Nasal cavity respiratory epithelium epithelial cell of viscerocranial mucosa (primary cell): ENCODE measurements at places on chromosomes 1 and 21. TPM values are rescaled to one million over a fixed set of nuclear protein-coding genes. Genes with fewer than 3 reads are reported as not detected.

The SERINC2 gene
- 47.8 and 182 TPM in 2 replicates for total RNA-seq

The HFM1 gene
- total RNA-seq: under 0.01 TPM in 1 of 2 replicates, not detected in the other

The ST6GALNAC3 gene
- total RNA-seq: 1.8 and 3.8 TPM in 2 replicates

The ESPN gene
- total RNA-seq: 2.4 and 43.2 TPM in 2 replicates

The IRF6 gene
- total RNA-seq: 270 and 460 TPM in 2 replicates

The C1orf115 gene
- total RNA-seq: 1.4 and 4.6 TPM in 2 replicates

The AMPD2 gene
- total RNA-seq: 19.5 and 32.0 TPM in 2 replicates

The CA6 gene
- not detected in 2 replicates for total RNA-seq

The KIAA0040 gene
- 6.8 and 13.2 TPM in 2 replicates for total RNA-seq

The BNIPL gene
- total RNA-seq: 3.3 and 7.5 TPM in 2 replicates

The VHLL gene
- 0.57 TPM in 1 of 2 replicates, not detected in the other for total RNA-seq

The ASTN1 gene
- total RNA-seq: under 0.01 TPM in 2 replicates

The ARHGEF16 gene
- 18.1 and 22.8 TPM in 2 replicates for total RNA-seq

The TAS1R1 gene
- total RNA-seq: not detected in 2 replicates
